ENCODE measurements at places on chromosomes 4 and X.

- no peak for DNase-seq
Measured at GRCh38 chr4:169309326-169309967, 38.7 kb upstream of the SH3RF1 start.

GRCh38 chr4:138242834-138243156 is 646 bp upstream of the SLC7A11 start:
- no peak for DNase-seq

DNA sequence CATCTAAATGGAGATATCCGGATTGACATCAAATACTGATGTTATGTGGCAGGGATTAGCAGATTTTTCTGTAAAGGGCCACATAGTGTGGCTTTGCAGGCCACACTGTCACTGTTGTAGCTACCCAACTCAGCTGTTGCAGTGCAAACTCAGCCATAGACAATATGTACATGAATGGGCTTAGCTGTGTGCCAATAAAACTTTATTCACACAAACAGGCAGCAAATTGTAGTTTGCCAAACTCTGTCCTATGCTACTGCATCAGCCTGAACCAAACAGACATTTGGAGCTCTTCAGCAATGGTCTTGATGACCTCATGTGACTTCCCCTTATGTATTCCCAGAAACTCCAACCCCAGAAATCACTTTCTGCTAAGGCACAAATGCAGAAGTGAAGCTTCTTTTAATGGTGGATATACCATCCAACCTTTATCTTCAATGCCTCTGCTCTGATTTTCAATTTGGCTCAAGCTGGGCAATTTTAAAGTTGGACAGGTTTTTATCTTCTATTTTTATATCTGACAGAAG is 18.4 kb upstream of the TRPC5OS start:
- no peak for DNase-seq

DNA sequence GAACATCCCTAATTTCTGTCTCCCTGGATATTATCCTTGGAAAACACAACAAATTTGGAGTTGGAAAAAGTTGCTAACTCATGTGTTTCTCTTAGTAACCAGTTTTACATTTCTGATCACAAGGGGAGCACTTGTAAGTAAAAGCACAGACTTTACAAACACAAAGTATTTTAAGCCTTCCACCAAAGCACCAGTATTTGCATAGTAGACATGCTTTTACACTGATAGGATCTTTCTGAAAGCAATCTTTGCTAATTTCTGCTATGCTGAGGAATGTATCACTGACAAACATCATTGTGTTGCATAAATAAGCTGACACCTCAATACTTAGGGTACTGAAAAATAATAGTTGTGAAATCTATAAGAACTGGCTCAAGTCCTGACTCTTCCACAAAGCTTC is 100.6 kb downstream of the MID1 start:
- no peak for DNase-seq

- DNase-seq, result no peak
Measured at GRCh38 chr4:17356926-17357325, 155.0 kb downstream of the QDPR start.

DNA sequence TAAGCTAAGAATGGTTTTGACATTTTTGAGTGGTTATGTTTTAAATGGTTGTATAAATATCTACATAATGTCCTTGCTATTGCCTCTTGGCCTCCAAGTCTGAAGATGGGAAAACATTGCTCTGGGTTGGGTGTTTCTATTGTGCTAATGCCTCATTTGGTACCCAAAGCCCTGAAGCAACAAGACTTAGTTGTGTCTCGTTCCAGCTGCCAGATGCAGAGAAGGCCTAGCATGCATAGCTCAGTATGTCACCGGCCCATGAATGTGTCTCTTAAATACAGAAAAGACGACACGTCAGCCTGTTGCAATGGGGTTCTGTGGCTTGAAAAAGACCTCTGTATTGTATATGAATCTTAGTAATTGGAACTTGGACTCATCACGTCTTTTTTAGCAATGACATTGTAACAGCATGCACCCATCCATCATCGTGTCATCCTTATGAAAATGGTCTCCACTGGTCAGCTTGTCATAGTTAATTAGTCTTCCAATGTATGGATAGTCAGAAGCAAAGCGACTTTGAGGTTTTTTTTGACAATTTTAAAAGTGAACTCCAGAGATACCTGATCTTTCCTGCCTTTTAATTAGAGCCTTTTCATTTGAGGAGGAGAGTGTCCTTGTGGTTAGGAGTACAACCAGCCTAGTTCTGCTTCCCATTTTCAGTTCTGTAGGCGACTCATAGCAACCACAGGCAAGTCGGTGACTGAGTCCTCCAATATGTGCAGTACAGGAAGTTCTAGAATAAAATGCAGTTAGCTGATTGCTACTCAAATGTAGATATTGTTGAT is 126.4 kb upstream of the GATB start:
- no peak for DNase-seq

DNA sequence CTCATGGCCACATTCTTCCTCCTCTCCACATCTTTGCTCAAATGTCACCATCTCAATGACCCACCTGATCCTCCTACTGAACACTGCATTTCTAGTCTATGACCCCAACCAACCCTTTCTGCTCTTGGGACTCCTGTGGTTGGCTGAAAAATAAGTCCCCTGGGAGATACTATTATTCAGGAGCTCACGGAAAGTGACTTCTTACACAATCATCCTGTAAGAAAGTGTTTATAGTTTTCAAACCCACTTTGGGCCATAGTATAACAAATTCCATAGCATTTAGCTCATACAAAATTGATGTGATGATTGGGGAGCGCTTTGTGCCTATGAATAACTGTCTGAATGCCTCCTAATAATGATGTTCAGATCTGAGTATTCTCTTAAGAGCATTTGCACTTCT is 161.4 kb upstream of the HS3ST1 start:
- no peak for DNase-seq

DNA sequence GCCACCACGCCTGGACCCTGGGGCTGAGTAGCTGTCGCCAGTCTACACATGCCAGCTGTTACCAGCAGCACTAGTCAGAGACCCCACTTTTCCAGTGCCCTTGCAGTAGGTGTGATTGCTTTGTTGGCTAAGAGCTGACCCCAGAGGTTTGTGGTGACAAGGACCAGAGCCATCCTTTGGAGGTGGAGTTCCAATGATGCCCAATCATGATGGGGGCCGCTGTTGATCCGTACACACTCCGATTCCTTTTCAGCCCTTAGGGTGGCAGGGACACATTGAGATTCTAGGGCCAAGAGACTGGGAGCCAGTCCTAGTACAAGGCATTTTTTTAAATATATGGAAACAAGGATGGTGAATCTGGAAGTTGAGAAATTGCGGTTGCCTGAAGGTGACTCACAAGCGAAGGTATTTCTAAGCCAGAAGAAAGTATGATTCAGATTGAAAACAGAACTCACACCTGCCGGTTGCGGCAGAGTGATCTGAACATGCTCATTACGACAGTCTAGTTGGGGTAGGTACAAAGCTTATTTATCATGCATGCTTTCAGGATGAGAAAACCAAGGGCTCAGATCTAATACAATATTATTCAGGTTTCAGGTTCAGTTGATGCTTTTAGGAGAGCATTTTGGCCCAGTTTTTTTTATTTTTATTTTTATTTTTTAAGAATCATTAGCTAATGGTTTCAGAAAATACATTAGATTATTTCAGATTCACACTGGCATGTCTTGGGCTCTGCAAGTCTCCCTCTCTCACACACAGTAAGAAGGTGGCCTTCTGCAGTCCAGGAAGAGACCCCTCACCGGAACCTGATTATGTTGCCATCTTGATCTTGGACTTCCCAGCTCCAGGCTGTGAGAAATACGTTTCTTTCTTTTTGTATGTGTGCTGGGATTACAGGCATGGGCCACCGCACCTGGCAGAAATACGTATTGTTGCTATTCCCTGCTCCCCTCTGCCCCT is 43.4 kb downstream of the SHROOM2 start:
- peak; percentile 35 for DNase-seq

DNA sequence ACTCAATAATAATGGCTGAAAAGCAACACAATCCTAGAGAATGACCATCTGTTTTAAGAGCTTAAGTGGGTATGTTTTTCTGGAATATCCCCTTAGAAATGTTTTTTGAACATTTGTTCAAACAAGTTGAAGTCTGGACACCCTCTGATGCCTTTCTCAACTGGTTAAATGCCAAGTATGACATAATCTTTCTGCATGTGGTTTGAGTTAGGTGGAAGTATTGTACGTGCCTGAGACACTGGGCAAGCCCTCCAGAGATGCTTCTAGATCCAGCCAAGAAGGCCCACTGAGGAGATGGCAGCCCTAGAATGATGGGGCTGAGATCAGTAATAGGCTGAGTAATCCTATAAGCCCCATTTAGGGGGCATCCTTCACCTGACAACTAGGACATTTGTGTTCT is 493.1 kb downstream of the MAGEE1 start:
- DNase-seq, result no peak

GRCh38 chr4:17623451-17624001 is 9.1 kb downstream of the MED28 start:
- no peak for DNase-seq
